ENCODE measurements at places on chromosomes 1 and 21. TPM values are rescaled to one million over a fixed set of nuclear protein-coding genes. Genes with fewer than 3 reads are reported as not detected.

Gene CCDC181
- 0.23 TPM for total RNA-seq

Gene PLXNA2
- total RNA-seq, result 3.2 TPM

Gene OR2T29
- total RNA-seq, result not detected

Gene SAMD11
- 0.63 TPM for total RNA-seq

Gene BPNT1
- total RNA-seq, result 25.0 TPM

Gene TMIGD3
- total RNA-seq, result 0.88 TPM

Gene LIN28A
- 5.7 TPM for total RNA-seq

Gene CELA2B
- not detected for total RNA-seq

Gene SLC6A17
- total RNA-seq, result not detected

Gene CD247
- total RNA-seq, result not detected

Gene CLSTN1
- total RNA-seq, result 89.2 TPM

Gene PGBD5
- 2.4 TPM for total RNA-seq

Gene TCEA3
- total RNA-seq, result 14.6 TPM

Gene GJB5
- total RNA-seq, result not detected

Gene ESPN
- total RNA-seq, result 16.3 TPM

DNA sequence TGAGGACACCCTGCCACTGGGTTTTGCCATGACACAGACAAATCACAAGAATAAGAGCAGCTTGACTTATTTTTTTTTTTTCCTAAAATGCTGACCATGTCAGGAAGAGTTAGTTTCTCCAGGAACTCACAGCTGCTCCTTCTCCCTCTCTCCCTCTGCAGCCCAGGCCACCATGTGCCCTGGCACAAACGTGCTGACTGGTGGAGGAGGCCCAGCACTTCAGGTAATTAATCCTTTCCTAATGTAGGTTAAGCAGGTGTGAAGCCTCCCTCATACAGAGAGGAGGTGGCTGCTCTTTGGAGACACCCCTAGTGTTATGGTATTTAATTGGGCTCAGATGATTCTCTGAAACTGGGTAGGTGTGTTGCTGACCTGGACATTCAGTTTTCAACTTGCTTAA is 129.8 kb upstream of the USH2A start:
- no peak for DNase-seq

DNA sequence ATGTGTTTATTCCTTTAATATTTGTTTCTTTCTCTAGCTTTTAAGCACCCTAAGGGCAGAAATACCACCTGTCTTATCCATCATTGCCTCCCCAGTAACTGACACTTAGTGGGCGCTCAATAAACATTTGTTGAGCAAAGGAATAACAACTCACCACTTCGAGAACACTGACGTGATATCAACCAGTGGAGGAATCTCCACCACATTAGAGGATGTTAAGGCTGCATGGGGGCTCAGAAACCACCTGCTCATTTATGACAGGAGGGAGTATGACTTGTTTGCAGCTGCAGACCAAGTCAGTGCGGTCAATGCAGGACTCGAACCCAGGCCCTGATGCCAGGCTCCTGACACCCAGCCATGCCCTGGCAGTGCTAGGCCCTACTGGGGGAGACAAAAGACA is 102.6 kb downstream of the MRPL37 start:
- DNase-seq, result no peak

DNA sequence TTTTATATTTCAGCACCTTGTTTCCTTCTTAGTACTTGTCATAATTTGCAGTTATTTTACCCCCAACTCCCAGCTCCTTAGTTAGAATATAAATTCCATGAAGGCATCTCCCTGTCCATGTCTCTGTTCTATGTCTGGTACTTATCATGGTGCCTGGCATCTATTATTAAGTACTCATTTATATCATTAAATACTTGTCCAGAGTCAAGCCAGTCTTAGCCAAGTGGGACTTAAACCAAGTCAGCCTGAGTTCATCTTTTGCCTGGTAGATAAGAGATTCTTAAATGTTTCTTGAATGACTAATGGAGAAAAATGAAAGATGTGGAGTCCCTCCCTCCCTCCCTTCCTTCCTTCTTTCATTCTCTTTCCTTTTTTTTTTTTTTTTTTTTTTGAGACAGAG is 9.4 kb downstream of the SLC25A44 start:
- DNase-seq, result no peak

- no peak for DNase-seq
Measured at GRCh38 chr1:224321706-224322105, 8.3 kb downstream of the NVL start.

DNA sequence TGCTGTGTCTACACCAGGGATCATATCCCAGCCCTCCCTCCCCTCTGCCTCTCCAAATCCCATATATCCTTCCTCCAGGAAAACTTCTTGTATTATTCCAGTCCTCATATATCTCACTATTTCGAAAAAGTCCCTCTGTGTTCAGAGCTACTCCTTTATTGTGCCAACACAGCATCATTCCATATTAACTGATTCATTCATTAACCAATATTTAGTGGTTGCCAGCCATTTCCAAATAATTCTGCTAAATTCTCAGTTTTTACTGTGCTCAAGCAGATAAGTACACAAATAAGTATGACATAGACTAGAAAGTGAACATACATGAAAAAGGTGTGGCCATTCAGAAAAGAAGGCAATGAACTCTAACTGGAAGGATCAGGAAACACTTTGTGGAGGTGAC is 241.6 kb upstream of the DUSP10 start:
- DNase-seq, result no peak

DNA sequence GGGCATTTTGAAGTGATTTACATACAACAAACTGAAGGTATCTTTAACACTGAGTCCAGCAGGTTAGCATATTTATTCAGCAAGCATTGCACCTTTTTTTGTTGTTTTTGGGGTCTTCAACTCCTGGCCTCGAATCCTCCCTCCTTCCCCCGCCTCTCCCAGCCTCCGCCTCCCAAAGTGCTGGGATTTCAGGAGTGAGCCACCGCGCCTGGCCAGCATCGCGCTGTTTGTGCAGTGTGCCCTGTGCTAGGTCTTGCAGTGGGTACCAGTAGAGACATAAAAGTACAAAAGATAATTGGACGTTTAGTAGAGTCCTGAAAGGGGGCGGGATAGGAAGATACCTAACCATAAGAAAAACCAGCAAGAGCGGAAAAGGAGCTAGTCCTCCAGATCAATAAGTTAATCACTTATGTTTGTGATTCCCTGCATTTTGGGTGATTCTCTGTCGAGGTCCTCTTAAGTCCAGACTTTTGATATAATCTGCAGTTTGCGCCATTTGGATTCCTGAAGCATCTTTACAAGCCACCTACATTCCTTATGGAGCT is 111.8 kb downstream of the OSBPL9 start:
- DNase-seq, result no peak

GRCh38 chr1:234549447-234550021 is 60.4 kb downstream of the IRF2BP2 start:
- DNase-seq, result no peak

DNA sequence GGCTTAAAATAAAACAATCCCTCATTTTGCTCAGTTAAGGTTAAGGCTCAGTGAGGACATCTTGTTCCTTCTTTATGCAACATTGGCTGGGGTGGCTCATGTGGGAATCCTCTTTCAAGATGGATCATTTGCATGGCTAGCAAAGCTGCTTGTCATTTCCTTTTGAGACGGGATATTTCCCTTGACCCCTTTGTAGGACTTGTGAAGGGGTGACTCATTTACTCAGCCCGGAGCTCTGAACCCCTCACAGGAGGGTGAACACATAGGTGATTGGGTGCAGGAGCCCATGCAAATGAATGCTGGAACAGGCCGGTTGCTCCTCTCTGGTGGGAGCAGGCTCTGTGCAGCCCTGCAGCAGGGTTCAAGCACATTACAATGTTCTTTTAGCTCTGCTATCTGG is 15.8 kb upstream of the C8A start:
- no peak for DNase-seq

GRCh38 chr1:239951511-239952140 is 140.1 kb upstream of the FMN2 start:
- peak; percentile 68 for DNase-seq

GRCh38 chr1:7247791-7248548 is 462.7 kb downstream of the CAMTA1 start:
- no peak for DNase-seq

- no peak for DNase-seq
Measured at GRCh38 chr1:2532485-2533160, 2.6 kb upstream of the HES5 start.

DNA sequence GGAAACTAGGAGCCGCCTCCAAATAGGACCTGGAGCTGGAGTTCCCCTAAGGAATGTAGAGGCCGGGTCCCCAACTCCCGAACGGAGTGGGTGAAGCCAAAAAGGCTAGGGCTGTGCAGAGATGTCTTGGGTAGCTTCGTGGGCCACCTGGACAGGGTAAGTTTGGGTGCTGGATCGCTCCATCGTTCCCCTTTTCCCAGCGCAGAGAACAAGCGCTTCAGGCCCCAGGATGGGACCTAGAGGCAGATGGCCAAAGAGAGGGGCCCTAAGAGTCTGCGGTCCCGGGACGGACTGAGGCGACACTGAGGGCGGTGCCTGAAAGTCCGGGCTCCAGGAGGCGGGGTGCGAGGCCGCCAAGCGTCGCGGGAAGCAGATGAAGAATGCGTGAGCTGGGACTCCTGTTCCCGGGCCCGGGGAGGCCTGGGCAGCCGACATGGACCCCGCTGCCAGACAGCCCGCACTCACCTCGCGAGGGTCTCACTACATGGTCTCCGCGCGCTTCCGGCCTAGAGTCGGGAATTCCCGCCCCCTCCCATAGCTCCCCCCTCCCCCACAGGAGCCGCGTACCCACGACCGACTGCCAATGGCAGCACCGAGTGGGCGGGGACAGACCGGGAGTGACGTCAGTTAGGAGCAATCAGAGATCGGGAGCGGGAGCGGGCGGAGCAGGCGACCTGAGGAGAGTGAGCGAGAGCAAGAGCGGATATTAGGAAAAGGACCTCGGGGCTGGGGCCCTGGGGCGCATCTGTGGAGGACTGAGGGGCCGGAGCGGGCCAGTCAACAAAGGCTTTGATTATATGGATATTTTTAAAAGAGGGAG is at the start of gene SLC39A1:
SLC39A1 (minus strand) TSS at position 508 of the 820 bp plus-strand sequence. CDS start 822 bp downstream, outside the sequence.
- DNase-seq, result peak; percentile 99

DNA sequence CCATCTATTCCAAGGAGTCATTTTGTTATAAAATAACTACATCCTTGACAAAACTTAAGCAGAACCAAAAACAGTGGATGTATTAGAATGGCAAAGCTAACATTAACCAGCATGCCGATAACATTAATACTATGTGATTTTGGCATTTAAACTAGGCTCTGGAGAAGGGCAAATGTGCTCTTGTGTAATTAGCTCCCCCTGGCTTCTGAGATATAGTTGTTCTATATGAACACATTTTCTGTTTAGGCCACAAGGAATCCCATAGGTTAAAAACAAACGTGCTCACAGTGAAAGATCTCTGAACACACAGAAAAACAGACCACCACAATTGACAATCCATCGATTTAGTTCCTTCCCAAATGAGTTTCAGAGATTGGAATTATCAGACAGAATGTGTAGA is 57.4 kb upstream of the TARS2 start:
- no peak for DNase-seq

DNA sequence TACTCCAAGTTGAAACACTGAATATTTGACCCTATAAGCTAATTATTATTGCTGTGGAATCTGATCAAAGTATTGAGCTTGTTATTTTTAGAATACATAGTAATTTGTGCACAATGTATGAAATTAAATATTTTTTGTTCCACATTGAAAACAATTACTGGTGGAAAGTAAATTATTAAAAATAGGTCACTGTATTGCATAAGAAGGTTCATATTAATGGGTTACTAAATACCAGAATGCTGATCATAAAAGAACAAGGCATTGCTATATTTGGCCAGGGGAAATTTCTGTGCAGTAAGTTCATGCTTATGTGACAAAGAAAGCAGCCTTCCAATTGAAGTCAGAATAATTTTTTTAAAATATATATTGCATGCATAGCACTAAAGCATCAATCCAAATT is 159.4 kb downstream of the TPR start:
- no peak for DNase-seq

GRCh38 chr1:206503591-206504362 is 3.6 kb upstream of the RASSF5 start:
- no peak for DNase-seq

GRCh38 chr1:198794498-198794897 is 155.7 kb downstream of the PTPRC start:
- no peak for DNase-seq

DNA sequence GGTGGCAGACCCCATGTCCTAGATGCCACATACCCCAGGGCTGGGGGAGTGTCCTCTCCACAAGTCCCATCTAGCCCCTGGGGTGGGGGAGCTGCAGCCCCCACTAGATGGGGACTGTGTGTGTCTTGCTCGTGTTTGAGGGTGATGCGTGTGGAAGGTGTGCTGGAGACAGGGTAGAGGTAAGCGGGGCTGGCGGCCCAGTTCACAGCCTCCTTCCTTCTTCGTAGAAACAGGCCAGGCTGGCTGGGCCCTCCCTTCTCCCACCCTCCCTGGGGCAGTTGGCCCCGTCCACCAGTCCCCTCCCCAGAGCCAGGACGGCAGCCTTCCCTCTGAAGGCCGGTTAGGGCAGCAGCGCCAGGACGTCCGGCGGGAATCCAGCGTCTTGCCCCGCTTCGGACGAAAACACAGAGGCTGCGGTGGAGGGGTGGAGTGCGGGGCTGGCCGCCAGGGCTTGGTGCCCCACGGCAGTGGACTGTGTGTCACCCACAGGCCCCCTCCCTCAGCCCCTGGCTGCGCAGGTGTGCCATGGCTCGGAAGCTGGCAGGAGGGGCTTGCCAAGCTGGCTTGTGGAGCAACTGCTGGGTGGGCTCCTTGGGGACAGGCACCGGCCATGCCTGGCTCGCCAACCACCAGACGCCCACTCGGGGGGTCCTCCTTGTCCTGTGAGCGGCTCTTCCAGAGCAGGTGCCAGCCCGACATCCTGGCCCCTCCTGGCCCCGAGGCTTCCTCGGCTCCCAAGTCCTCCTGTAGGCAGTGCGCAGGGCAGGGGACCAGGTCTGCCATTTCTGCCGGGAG is 3.6 kb downstream of the PRDM16 start:
- no peak for DNase-seq

DNA sequence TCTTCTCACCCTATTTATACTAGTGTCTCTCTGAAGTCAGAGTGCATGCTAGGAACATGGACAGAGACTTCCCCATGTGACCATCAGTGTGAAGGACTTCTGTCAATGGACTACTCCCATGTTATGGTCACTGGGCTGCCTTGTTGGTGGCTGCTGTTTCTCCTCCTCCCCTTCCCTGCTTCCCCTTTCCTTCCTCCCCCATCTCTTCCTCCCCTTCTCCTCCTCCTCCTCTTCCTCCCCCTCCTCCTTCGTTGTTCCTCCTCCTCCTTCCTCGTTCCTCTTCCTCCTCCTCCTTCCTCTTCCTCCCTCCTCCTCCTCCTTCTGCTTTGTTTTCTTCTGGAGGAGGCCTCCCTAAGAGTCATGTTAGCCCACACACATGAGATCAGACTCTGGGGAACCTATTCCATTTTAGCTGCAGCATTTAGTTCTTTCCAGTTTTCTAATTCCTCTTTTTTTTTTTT is 35.8 kb downstream of the IER5 start:
- DNase-seq, result no peak

GRCh38 chr1:204041232-204041767 is 31.6 kb upstream of the SOX13 start:
- DNase-seq, result no peak

- no peak for DNase-seq
Measured at GRCh38 chr1:172658871-172659453, at the start of gene FASLG. TSS of gene FASLG (plus strand) at chr1:172659103. CDS start at chr1:172659202, 99 bp downstream.

DNA sequence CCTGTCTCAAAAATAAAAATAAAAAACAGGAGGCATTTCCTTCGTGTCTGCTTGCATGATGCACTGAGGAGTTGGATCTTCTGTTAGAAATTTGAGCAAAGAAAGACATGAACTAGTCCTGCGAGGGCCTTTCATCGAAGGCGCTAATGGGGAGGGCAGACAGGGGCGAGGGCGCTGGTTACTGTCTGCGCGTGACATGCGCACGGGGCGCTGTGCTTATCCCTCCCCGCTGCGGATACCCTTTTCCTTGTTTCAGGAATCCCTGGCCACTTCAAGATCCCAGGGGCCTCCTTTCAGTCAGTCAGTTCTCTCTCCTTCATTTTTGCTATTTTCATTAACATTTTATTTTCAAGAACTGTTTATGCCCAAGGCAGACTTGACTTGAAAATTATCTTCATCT is 545.8 kb downstream of the KIF26B start:
- DNase-seq, result no peak
